ENCODE measurements at places on chromosomes 5 and 9.

DNA sequence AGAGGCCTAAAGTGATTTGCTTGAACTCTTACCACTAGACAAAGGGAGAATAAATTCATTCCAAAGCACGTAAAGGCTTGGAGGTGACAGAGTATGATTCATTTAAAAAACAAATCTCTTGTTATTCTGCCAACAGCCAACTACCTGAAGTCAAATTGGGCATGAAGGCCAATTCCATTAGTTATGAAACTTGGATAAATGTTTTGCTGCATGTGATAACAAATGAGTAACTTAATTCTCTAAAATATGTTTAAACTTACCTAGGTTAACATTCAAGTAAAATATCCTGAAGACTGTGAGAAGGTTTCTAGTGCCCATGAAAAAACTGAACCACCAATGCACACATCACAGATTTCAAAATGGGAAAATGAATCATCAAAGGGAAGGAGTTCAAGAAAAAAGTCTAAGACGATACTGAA, 120.1 kb upstream of the TSLP start:
- no peak for DNase-seq

- no peak for DNase-seq
Measured at GRCh38 chr9:93683331-93684134, 107.1 kb downstream of the PHF2 start.

DNA sequence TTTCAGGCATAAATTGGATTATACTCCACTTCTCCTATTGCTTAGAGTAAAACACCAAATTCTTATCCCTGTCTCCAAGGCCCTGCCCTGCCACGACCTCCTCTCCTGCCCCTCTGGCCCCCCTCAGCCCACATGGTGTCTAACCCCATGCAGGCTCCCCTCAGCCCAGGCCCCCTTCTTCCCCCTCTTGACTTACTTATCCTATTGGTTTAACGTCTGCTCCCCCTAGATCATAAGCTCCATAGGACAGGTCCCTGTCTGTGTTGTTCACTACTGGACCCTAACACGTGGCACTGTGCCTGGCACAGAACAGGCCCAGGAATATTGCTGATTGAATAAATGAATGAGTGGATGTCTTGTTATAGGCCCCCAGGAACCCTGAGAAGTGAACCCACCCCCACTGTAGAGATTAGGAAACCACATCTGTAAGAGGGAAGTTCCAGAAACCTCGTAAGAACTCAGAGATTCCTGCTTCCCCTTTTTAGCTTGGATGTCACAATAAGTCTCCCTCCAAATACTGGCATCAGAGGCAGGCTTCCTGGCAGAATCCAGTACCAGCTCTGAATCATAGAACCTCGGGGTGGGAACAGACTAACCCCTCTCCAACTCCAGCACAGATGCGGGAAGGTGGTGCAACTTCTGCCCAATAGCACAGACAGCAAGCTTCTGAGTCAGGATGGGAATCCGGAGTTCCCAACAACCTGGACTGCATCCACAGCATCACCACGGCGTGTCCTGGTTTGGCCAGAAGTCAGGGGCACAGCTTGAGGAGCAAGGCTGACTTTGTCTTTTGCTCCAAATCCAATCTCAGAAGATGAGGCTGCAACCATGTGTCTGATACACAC, 31.5 kb downstream of the HRH2 start:
- no peak for DNase-seq

GRCh38 chr5:21783074-21783679, 1070.0 kb downstream of the CDH12 start:
- no peak for DNase-seq

DNA sequence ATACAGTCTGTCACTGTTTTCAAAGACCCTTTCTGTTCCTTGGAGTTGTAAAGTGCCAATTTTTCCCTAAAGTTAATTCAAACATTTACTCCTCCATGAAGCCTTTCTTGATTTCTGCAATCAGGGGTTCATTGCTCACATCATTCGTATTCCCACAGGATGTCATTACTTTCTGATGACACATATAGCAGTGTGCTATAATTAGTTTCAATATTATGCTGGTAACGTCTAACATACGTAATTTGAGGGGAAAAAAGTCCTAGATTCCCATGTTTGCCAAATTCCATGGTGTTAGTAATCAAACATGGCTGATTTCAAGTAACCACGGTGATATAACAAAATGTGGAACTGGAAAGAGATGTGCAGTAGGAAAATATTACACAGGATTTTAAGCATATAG, 468.2 kb upstream of the MEF2C start:
- peak; percentile 88 for DNase-seq

GRCh38 chr9:69500896-69501295, 171.3 kb downstream of the APBA1 start:
- no peak for DNase-seq

DNA sequence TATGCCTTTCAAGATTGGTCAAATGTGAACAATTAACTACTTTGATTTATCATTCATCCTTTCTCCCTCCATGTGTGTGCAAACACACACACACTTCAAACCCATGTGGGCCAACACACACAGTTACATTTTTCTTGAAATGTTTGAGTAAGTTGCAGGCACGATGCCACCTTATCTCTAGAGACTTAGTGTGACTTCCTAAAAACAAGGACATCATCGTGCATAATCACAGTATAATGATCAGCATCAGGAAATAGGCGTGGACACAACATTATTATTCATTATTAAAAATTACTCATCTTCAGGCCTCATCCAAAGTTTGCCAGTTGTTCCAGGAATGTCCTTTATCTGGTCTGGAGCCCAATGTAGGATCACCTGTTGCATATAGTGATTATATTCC, 209.5 kb downstream of the GNA14 start:
- DNase-seq = no peak

- no peak for DNase-seq
Measured at GRCh38 chr5:174343826-174344225, 298.3 kb downstream of the NSG2 start.

Data from HCEC 1CT (cell line).